Thymus (tissue), 14 donors: ENCODE measurements at places on chromosomes 2 and 18.

DNA sequence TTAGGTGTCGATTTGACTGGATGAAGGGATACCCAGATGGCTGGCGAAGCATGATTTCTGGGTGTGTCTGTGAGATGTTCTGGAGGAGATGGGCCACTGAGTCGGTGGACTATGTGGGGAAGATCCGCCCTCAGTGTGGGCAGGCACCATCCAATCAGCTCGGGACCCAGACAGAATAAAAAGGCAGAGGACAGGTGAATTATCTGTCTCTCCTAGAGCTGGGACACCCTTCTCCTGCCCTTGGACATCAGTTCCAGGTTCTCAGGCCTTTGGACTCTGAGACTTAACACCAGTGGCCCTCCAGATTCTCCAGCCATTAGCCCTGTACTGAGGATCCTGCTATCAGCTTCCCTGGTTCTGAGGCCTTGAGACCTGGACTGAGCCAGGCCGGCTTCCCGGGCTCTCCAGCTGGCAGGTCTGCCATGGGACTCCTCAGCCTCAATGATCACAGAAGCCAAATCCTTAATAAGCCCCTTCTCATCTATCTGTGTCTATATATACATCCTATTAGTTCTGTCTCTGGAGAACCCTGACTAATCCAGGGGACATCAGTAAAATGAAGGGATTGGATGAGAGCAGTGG is 11.7 kb downstream of the PROC start:
- DNase-seq, result no peak

- DNase-seq, result no peak
Observed at GRCh38 chr18:80006724-80007123, 18.4 kb upstream of the TXNL4A start.

- DNase-seq, result no peak
Observed at GRCh38 chr2:60365556-60365955, 187.9 kb downstream of the BCL11A start.

DNA sequence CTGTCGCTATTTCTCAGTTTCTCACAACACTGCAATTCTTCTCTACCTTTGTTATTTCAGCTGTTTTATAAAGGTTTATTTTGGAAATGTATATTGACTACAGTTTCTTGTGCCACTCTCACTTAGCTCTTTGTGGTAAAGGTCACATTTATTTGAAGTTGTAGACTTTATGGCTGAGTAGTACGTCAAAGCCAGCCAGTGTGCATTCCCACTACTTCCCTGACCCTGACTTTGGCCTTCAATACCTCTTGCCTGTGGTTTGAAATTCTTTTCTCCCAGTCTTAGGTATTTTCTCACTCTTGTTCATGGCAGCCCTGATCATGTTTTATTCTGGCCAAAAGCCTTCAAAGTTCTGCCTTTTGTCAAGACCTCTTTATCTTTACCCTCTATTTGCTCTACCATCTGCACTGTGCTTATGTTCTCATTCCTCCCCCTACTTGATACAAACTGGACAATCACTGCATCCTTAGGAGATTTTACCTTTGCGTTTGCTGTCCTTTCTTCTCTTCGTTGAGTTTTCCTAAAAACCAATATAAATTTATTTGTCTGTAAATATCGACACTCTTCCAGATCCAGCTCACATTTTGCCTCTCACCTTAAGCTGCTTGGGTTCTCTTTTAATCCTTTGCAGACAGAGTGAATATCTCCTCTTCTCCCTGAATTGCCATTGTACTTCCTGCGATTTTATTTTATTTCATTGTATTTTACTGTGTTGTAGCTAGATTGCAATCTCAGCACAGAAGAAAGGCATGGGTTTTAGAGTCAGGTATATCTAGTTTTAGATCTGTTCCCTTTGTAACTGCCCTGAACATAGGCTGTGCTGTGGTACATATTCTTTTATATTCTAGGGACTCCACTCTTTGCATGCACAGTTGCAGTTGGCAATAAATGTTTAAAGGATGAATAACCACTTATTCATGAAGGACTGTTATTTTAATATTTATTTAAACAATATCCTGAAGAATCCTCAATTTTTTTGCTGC is 31.2 kb downstream of the GULP1 start:
- no peak for DNase-seq

DNA sequence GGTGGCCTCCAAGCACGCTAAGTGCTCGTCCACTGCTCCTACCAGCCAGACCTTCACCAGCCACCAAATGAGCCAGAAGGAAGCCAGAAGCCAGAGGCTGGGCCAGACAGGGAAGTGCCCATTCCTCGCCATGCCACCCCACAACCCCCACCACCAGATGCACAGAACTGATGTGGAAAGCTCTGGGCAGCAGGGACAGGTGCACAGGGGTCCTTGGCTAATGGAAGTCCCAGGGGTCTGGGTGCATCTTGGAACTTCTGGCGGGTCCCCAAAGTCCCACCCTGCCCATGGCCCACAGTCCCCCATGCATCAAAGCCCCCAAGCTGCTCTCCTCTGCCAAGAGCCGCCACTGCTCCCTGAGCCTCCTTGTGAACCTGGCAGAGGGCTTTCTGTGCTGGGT is 173.1 kb upstream of the ID2 start:
- no peak for DNase-seq

- no peak for DNase-seq
Observed at GRCh38 chr2:28035816-28036215, 145.3 kb downstream of the BABAM2 start.

DNA sequence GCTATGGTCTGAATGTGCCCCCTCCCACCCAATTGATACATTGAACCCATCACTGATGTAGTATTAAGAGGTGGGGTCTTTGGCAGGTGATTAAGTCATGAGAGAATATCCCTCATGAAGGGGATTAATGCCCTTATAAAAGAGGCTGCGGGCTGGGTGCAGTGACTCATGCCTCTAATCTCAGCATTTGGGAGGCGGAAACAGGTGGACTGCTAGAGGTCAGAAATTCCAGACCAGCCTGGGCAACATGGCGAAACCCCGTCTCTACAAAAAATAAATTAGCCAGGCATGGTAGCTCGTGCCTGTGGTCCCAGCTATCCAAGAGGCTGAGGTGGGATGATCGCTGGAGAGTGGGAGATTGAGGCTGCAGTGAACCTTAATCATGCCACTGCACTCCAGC is 14.3 kb downstream of the POLR2D start:
- DNase-seq, result no peak

DNA sequence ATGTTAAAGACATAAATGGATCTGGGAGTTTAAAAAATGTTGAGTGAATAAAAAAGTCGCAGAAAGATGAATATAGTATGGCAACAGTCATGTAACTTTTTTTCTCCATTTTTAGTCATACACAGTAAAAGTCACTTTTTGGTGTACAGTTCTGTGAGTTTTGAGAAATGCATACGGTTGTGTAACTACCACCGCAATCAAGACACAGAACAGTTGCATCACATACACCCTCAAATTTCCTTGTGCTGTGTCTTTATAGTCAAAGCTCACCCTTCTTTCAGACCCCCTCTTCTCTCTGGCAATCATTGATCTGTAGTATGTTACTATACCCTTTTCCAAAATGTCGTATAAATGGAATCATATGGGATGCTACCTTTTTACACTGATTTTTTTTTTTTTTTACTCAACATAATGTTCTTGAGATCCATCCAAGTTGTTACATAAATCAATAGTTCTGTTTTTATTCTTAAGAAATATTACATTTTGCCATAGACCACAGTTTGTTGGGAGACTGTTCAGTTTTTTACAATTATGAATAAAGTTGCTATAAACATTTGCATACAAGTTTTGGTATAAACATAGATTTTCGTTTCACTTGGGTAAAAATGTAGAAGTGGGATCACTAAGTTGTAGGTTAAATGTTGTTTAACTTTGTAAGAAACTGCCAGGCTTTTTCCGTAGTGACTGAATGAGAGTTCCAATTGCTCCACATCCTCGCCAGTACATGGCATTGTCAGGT is 35.4 kb upstream of the AGFG1 start:
- no peak for DNase-seq

DNA sequence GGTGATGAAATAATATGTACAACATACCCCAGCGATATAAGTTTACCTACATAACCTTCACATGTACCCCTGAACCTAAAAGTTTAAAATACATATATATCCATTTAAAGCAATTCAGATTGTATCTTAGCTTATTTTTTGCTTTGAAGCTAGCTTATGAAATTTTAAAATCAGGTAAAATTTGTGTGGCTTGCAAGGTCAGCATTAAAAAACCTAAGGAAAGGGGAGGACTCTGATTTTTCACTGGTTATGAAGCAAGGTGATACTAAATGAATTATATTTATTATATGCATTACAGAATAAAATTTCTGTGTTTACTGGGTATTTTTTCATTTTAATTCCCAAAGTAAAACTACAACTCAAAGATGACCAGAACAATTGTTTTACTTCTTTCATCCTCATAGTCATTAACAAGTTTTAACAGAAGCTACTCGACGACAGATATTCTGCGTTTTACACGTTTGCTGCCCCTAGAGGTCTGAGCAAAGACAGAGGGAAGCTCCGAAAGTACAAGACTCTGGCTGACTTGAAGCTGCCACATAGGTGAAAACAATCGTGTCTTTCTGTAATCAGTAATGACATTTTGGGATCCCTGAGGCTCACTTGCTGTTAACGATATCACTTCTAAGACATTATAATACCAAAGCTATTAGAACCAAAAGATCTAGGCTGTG is 17.1 kb downstream of the PKP4 start:
- no peak for DNase-seq

DNA sequence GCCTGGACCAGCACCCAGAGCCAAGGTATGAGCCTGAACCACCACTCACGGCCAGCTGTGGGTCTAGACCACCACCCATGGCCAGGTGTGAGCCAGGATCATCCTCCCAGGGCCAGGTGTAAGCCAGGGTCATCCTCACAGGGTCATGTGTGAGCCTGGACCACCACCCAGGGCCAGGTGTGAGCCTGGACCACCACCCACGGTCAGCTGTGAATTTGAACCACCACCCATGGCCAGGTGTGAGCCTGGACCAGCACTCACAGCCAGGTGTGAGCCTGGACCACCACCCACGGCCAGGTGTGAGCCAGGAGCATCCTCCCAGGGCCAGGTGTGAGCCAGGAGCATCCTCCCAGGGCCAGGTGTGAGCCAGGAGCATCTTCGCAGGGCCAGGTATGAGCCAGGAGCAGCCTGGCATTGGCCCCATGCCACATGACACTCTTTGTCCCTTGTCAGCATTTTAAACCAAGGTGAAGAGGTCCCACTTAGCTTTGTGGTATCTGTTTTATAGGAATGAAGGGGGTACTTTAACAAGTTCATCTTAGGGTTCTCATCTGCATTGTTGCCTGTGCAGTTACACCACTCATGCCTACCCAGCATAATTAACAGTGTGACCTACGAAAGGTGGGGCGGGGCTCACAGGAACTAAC is 71.2 kb downstream of the AGAP1 start:
- DNase-seq, result no peak

DNA sequence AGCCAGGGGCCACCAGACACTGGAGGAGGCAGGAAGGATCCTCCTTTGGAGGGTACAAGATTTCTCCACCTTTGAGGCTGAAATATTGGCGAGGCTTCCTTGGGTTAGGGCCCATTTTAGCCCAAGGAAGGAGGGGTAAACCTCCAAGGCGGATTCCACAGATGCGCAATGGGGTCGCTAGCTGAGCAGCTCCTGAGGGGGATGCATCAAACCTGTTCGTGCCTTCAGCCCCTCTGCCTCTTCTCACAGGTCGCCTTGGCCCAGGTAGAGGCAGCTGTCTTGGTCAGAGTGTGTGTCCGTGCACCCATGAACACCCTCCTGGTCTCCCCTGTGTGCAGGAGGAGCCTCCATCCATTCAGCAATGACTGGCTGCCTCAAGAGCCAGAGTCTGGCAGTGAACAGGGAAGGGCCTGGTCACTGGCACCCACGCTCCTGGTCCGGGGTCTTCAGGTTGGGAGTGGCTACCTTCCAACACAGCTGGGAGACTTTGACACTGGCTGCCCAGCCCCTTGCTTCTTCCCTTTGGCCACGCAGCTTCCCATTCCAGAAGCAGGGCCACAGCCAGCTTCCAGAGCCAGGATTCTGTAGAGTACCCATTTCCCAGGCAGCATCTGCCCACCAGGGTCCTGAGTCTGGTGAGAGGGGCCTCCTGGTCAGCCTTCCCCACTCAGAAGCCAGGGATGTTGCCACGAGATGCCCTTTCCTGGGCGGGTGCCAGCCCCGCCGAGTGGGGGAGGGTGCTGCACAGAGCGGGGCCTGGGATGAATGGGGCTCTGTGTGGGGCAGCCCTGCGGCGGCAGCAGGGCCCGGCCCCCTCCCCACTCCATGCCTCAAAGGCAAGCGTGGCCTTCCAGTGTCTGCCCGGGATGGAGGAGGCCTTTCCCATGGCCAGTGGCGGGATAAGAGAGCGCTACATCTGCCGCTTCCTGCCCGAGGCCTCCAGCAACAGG is 95.8 kb upstream of the GPC1 start:
- DNase-seq, result no peak

GRCh38 chr18:25805323-25805722 is 285.1 kb downstream of the SS18 start:
- no peak for DNase-seq

GRCh38 chr2:50727636-50728339 is 304.1 kb downstream of the NRXN1 start:
- no peak for DNase-seq

DNA sequence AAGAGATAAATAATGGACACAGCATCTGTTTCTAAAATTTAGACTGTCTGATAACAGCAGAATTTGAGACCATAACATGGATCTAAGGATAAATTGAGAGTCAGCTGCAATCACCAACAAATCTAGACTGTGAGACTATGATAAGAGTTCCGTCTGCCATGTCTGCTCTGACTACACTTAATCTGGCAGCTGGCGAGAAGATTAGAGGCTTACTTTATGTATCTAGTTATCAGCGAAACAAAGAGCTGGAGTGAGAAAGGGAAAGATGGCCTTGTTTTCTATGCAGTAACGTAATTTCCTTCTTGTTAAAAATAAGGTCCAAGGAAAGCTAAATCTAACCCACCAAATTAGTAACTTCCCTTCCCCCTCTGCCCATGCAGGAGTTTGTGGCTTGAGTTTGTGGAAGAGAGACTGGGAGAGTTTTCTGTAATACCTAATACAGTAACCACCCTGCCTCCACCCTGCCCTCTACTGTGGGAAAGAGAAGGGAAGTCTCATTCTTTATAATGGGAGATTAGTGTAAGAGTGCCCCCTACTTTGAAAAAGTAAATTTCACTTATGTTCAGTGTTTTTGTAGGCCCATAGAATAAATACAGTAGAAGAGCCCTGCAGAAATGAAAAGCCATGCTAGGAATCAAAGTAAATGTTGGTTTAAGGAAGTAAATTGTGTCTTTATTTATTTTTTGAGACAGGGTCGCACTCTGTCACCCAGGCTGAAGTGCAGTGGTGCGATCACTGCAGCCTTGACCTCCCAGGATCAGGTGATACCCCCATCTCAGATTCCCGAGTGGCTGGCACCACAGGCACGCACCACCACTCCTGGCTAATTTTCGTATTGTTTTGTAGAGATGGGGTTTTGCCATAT is 27.5 kb downstream of the EML4 start:
- peak; percentile 86 for DNase-seq

DNA sequence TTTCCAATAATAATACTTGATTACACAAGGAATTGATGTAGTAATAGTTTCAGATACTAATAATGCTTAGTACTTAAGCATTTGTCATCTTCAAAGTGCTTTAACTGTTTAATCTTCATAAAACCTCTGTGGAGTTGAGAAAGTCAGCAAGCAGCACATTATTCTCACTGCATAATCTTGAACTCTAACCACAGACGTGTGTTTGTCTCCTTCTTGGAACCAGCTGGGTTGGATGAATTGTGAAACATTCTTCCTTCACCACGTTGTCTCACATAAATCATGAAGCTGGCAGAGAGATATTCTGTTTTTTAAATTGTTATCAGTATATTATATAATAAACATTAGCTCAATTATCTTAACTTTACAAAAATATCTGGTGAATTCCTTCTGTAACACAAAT is 55.1 kb upstream of the LDAH start:
- no peak for DNase-seq
